GM04504 (cell line): ENCODE measurements at places on chromosomes 4 and X.

DNA sequence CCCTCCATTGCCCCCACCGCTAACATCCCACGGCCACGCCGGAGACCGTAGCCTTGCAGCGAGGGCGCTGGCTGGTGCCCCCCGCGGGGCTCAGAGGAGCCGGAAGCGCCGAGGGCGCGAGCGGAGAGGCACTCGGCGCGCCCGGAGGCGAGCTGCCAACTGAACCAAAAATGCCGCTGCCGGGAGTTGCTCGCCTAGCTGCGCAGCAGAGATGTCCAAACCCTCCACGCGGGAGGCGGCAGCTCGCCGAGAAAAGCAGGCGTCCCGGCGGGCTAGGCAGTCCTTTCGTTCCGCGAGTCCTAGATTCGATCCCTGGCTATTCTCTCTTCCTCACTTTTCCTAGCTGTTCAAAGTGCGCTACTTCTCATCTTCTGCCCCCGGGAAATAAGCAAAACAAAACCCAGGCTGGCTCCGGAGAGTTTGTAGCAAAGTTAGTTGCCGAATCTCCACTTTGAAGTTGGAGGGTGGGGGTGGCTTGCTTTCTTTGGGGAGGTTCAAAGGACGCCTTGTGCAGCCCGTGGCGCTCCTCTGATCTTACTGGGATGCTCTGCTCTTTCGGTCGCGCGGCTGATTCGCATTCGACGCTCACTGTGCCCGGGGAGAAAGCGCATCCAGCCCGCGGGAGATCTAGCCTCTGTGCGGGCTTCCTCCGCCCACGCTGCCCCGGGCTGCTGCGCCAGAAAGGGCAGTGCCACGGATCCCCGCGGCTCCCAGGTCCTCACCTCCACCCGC, 723 bp downstream of the NKX6-1 start:
- DNase-seq: no peak

DNA sequence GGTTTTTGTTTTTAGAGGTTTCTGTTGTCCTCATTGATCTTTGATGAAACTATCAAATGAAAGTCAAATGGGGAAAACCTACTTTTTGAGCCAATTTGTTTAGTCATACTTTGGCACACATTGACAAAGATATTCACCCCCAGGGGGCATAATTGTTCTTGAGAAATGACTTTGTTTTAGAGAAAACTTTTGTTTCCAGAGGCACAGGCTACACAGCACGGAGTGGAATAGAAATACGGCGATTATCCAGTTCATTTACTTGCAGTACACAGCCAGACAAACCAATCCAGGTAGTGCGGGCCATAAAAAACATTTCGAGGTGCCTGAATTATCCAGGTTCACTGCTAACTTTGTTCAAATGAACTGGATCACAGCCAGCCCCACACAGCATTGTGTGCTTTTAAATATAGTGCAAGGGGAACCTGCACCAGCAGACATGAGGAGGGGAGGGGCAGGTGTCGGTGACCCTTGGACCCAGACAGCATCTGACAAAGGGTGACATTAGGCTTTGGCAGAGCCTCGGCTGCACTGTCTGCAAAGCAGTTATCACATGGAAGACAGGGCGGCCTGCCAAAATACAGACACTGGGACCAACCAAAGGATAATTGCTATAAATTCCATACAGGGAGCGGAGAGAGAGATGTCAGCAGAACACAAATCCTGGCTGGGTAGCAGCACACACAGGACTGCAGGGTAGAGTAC, 179.6 kb upstream of the NOCT start:
- DNase-seq: no peak

DNA sequence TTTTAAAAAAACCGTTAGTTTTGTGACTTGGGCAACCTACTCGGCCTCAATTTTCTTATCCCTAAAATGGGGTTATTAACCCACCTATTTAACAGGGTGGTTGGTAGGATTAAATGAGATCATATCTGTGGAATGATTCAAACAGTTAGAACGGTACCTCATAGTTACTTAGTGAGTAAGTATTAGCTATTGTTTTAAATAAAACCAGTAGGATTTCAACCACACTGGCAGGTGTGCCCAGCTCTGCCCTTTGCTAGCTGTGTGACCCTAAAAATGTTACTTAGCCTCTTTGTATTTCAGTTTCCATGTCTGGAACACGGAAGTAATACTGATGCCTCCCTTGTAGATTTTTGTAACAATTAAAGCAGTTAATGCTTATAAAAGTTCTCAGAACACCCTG, 225.8 kb upstream of the SPRY1 start:
- no peak for DNase-seq

DNA sequence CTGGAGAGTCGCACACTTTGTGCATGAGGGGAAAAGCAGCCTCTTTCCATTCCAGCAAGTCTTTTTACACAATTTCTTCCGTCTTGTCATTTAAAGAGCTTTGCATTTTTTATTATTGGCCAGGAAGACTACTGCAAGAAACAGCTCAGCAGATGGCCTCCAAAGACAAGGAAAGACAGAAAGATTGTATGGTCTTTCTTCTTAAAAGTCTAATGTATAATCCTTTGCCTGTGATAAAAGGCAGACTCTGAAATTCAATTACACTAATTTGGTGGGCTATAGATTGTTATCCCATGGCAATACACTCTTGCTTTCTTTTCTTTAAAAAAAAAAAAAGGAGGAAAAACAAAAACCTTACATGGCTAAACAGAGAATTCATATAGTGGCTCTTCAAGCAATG, 5.9 kb downstream of the CAPN6 start:
- DNase-seq: no peak

DNA sequence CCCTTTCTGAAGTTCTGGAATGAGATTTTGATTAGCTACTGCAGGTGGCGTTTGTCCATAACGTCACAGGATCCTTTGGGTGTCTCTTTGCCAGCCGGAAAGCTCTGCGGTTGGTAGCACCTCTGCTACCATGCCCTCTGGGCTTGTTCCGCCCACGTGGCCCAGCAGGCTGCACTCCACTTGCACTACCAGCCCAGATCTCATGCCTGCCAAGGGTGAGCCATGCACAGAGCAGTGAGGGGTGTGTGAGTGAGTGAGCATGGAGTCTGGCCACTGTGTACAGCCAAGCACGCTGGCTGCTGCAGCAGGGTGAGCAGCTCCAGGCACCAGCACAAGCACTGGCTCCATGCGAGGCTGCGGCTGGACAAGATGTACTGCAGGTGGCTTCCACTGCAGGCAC, 6.6 kb upstream of the HNRNPD start:
- DNase-seq: no peak

- DNase-seq: no peak
Measured at GRCh38 chrX:50771382-50771781, 42.6 kb downstream of the SHROOM4 start.

DNA sequence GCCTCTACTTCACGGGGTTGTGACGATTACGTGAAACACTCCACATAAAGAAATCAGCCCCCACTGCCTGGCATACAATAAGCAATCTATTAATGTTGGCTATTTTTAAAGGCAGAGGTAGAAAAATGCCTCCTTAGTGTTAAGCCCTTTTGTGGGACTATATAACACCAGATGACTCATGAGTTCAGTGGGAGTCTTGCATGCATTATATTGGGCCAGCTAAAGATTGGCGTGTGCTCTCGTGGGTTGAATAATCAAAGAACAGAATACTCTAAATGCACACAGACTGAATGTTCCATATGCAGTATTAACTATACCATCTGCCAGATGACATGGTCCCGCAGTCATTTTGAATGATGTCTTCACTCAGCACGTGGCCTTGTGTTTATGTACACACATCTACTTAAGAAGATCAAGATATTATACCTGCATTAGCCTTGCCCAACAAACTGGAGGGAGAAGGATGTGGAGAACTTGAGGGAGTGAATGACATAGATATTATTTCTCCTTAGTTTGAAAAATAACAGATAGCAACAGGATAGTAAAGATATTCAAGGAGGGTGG, 85.0 kb upstream of the MYOZ2 start:
- no peak for DNase-seq

DNA sequence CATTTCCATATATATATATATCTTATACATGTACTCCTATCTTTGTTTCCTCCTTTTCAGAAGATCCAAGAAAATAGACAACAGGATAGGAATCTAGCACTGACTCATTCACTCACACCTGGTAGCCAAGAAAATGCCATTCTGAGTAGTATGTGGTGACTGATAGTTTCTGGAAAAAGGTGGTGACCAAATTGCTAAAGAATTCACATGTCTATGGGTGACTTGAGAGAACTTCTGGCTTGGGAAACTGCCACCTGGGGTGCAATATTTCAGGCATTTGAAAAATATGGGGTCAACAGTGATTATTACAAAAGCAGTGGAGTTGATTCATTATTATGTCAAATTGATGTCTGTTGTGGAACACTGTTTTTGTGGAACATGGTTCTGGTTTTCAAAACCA, 605.1 kb downstream of the PCDH18 start:
- DNase-seq: no peak

GRCh38 chr4:6106156-6106555, 87.9 kb upstream of the C4orf50 start:
- DNase-seq: no peak

DNA sequence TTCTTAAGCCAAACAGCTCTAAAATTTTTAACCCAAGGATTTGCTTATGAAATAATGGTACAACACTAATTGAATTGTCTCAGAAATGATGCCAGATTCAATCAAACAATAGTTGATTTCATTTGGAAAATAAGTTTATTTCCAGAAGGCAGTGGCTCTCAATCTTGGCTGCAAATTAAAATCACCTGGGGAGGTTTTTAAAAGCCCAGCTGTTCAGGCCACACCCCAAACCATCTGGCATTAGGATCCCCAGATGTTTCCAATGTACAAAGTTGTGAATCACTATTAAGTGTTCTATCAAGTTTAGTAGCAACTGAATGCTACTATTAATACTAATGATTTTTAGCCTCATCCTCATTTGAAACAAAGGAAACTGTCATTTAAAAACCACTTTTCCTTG, 22.2 kb downstream of the TMEM184C start:
- DNase-seq: no peak

- no peak for DNase-seq
Measured at GRCh38 chr4:78423790-78424189, 127.8 kb upstream of the ANXA3 start.

DNA sequence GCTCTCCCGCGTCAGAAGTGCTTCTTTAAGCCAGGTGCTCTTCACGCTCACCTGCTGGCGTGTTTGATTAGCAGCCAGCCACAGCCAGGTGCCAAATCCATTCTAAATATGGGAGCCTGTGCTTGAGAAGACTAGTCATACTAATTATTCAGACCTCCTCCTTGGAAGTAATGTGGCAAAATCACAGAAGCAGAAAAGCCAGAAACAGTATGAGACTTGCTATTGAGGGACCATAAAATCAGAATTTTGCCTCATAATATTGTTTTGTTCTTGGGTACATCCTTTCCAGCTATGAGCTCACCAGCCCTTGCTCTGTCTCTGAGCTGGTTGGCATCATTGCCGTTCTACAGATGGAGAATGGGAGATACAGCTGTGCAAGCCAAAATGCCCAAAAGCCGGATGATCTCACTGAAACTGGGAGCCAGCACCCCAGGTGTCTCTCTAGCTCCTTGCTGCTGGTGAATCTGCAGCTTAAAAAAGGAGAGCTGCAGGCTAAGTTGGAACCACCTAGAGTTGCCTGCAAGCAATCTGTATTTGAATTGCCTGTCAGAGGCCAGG, 205.4 kb downstream of the SHROOM3 start:
- no peak for DNase-seq

- no peak for DNase-seq
Measured at GRCh38 chr4:182454440-182455013, 211.3 kb downstream of the TENM3 start.

DNA sequence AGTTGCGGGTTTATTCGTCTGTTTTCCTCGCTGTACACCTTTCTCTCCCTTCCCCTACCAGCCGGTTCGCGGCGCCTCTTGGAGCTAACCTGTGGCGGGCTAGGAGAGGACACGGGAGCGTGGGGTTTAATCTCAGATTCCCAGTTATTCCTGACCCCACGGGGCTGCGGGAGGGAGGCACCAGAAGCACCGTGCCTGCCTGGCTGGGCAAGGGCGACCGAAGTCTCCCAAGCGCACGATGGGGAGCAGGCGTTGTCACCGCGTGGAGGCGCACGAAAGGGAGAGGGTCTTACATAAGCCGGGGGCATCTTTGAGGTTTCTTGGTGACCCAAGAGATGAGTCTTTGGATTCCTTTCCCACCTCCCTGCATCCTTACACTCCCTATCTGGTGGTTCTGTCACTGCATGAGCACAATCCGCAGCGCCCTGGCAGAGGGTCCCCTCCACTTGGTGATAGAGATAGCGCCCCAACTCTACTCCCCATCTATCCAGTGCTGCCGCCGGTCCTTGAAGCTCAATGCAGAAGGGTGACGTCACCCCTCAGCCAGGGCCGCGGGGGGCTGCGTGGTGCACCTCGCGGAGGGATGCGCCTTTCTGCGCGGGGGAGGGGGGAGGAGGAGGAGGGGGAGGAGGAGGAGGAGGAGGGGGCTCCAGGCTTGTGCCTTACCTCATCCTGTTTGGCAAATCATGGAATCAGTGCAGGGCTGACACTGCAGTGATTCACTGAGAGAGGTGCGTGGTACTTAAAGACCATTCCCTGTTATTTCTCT, 793 bp downstream of the TSPAN7 start:
- no peak for DNase-seq

GRCh38 chr4:23888421-23889319, 1.2 kb downstream of the PPARGC1A start:
- DNase-seq: peak; percentile 9

DNA sequence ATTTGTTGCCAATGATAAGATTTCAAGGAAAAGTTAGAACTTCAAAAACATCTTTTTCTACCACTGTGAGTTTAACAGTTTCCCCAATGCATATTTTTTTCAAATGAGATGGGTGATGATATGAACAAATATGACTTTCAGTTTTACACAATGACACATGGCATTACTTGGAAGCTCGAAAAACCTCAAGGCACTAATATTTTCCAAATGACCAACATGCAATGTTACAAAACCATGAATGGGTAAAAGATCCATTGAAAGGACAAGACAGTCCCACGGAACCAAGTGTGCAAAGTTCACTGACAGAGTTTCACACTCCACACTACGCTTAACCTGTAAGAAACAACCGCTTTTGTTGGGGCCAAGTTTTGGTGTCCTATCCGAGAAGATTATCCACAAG, 84.5 kb downstream of the CD99L2 start:
- peak; percentile 20 for DNase-seq

DNA sequence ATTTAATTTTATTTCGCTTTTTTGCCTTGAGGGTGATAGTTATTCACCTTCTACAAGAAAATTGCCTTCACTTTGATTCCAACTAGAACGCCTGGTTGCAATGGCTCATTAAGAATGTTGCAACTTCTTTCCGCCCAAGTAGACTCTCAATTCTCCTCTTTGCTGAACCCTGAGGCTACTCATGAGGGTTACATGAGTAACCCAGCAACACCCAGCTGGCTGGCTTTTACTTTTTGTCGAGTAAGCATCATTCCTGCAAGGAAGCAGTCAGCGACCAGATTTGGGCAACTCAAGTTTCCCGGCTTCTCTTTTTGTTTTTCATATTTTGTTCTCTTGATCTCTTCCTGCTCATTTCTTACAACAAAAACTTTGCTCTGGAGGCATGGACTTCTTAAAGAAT, 495.4 kb downstream of the PACRGL start:
- DNase-seq: no peak

- DNase-seq: no peak
Measured at GRCh38 chr4:102444752-102445151, 56.4 kb upstream of the NFKB1 start.

GRCh38 chrX:107565931-107566603, 62.2 kb upstream of the PRPS1 start:
- no peak for DNase-seq

GRCh38 chr4:147768113-147768512, 36.2 kb downstream of the ARHGAP10 start:
- DNase-seq: peak; percentile 61

- DNase-seq: no peak
Measured at GRCh38 chrX:76931518-76931917, 504.0 kb downstream of the MAGEE1 start.
